ENCODE measurements at places on chromosomes 6 and 20.

GRCh38 chr6:79115553-79116182 lies 37.6 kb upstream of the PHIP start:
- DNase-seq = no peak

- DNase-seq = peak; percentile 42
These were observed 8.4 kb upstream of the ABHD12 start for GRCh38 chr20:25399037-25399430.

DNA sequence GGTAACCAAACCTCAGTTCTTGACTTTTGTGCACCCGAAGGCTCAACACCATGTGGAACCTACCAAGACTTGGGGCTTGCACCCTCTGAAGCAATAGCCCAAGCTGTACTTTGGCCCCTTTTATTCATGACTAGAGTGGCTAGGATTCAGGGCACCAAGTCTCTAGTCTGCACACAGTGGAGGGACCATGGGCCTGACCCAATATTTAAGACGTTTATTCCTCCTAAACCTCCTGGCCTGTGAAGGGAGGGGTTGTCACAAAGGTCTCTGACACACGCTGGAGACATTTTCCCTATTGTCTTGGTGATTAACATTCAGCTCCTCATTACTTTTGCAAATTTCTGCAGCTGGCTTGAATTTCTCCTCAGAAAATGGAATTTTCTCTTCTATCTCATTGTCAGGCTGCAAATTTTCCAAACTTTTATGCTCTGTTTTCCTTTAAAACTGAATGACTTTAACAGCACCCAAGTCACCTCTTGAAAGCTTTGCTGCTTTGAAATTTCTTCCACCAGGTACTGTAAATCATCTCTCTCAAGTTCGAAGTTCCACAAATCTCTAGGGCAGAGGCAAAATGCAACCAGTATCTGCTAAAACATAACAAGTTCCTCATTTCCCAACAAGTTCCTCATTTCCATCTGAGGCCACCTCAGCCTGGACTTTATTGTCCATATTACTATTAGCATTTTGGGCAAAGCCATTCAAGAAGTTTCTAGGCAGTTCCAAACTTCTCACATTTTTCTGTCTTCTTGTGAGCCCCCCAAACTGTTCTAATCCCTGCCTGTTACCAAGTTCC lies 481.4 kb upstream of the BTBD3 start:
- DNase-seq = no peak

GRCh38 chr6:152372945-152373344 lies 264.2 kb downstream of the SYNE1 start:
- DNase-seq = no peak
